ENCODE measurements at places on chromosomes 16 and 17.

DNA sequence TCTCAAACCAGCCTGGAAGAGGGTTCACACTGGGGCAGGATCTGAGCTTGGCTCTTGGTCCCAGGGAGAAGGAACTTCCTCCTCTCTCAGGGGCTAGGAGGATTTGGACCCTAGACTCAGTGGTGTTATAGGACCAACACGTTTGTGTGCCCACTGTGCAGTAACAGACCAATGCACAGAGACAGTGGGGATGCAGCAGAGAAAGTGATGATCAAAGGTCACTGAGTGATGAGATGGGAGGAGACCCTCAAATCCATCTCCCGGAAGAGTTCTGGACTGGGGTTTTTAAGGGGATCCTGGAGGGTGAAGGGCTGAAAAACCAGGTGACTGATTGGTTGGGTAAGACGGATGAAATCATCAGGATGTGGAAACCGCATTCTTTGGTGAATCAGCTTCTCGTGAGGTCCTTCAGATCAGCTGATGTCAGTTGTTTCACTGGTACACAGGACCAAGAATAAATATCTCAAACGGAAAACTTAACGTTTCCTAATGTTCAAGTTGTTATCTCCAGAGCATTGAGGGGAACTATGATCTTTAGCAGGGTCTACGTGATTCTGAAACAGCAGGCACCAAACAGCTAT, 3.3 kb upstream of the VAC14 start:
- DNase-seq: peak; percentile 76

GRCh38 chr17:29283496-29283895, 10.5 kb downstream of the NUFIP2 start:
- no peak for DNase-seq

- no peak for DNase-seq
These were observed 115.3 kb upstream of the SOX9 start for GRCh38 chr17:72005332-72006163.

DNA sequence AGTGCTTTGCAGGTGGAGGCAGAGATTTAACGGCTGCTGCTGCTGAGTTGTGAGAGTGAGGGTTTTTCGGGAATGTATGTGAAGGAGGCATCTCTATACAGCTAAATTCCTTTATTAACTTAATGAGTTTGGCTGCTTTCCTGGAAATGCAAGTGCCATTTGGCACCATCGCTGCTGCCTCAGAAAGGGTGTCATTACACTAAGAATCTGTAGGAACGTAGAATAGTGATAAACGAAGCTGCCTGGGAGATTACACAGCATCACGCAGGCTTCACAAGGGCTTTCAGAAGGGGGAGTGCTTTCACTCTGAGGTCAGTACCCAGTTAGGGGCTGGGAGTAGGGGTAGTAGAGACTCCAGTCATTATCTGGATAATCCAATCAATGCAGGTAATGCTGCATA, 14.1 kb upstream of the NLRP1 start:
- no peak for DNase-seq

- DNase-seq: peak; percentile 29
These were observed 34.0 kb upstream of the NLK start for GRCh38 chr17:28008513-28008912.

- DNase-seq: no peak
These were observed 5.4 kb downstream of the MYO1C start for GRCh38 chr17:1486802-1487695.

- DNase-seq: no peak
These were observed 23.2 kb upstream of the KLHL11 start for GRCh38 chr17:41888332-41888965.

DNA sequence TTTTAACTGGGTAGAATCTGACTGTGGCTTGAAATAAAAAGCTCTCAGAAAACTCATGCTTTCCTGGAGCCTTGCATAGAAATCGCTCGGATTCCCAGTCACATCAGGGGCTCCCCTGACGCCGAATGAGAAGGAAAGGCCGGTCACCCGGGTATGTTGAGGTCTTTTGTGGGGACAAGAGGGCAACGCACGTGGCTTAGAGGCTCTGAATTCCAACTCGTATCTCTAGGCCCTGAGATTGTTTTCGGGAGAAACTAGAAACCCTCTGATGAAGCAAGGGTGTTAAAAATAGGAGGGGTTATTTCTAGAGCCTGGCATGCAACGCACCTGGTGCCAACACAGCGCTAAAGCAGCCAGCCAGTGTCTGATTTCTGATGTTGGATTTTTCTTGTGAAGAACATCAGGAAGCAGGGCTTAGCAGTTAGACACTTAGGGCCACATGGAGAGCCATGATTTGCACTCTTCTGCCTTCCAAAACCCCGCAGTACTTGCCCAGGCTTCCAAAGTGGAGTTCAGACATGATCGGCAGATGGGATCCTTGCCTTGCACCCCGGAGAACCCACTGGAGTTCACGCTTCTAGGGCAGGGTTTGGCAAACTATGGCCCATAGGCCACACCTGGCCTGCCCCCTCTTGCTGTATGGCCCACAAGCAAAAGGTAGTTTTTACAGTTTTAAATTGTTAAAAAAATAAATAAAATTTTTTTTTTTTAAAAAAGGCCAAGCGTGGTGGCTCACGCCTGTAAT, 12.6 kb downstream of the CACNG1 start:
- DNase-seq: no peak

DNA sequence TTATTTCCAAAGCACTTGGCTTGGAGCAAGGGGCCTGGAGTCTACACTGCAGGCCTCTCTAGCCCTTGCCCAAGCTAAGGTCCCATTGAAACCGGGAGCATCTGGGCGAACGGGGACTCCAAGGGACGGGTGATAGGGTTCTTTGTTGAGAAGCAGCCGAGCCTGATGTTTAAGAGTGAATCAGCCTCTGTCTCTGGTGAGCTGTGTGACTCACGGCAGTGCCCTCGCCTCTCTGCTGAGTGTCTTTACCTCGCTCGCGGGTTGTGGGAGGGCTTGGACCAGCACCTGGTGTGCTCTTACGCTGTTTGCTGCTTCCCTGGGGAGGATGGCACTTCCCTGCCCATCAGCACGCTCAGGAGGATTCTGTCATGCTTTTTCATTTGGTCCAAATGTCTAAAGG, 1.3 kb downstream of the HGS start:
- peak; percentile 74 for DNase-seq

GRCh38 chr16:77090062-77090461, 100.9 kb upstream of the MON1B start:
- no peak for DNase-seq

DNA sequence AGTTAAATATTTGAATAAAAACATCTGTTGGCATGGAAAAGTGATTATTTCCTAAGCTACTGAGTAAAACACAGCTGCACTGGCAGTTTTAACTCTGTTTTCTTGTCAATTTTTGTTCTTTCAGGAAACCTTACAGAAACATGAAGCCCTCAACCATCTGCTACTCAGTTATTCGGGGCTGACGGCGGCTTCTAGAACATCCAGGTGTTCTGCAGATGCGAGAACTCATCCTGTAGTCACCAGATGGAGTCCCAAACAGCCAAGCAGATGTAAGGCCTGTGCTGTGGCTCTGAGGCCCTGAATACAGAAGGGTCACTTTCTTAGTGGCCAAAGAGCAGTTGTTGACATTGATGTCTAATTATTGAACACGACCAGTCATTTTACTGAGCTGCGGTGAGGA, 15.5 kb downstream of the ARSG start:
- DNase-seq: no peak

DNA sequence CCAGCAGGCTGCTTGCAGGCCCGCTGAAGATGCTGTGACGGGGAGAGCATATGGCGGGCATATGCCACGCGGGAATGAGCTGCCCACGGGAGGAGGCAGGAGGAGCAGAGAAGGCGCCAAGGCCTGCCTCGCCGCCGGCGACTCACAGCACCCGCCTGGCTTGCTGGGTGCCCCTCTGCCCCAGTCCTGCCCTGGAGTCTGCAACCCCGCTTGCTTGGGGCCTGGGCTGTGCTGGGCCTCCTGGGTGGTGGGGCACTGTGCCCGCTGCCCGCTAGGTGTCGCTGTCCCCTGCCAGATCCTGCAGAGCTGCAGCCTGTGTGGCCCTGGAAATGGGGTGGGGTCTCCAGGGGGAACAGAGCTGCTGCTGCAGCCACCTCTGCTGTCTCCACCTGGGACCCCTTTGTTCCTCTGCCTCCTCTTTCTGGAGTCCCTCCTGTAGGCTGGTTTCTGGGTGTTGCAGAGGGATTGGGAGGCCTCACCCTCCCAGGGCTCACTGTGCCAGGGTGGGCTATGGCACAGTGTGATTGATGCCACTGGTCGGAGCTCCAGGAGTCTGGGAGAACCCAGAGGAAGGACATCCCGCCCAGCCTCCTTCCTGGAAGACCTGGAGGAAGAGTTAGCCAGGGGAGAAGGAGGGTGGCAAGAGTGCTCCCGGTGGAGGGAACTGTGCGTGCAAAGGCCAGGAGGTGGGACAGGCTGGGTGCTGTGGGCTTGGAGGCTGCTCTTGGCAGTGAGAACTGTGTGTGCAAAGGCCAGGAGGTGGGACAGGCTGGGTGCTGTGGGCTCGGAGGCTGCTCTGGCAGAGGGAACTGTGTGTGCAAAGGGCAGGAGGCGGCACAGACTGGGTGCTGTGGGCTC, 141.0 kb upstream of the CIBAR2 start:
- DNase-seq: peak; percentile 78

GRCh38 chr17:11852912-11853311, 144.4 kb downstream of the ZNF18 start:
- DNase-seq: no peak

DNA sequence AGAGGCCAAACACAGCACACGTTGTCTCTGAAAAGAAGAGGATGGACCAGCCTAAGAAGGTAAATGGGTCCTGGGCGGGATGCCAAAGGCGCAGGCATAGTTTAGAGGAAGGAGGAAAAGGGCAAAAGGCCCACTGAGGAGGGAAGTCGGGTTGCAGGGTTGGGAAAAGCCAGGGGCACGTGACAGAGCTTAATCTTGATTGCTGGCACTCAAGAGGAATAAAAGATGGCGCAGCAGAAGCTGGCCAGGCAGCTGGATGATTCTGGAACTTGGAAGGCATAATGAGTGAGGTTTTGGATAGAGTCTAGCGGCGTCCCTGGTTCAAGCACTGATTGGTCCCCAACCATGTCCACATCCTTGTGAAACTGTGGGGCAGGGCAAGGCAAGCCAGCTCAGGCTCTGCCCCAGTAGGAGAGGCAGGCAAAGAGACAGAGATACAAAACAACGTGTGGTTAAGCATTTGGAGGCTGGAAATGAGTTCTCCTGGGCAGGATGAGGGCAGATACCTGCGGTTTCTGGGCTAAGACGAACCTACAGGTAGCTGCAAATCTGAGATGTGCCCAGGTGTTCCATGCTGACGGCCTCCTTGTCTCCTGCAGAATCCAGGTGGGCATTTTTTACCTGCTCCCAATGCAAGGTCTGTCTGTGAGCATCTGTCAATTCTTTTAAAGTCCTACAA, 52.7 kb upstream of the CIBAR2 start:
- DNase-seq: no peak

- DNase-seq: no peak
These were observed 42.5 kb upstream of the TANC2 start for GRCh38 chr17:62923258-62924150.

DNA sequence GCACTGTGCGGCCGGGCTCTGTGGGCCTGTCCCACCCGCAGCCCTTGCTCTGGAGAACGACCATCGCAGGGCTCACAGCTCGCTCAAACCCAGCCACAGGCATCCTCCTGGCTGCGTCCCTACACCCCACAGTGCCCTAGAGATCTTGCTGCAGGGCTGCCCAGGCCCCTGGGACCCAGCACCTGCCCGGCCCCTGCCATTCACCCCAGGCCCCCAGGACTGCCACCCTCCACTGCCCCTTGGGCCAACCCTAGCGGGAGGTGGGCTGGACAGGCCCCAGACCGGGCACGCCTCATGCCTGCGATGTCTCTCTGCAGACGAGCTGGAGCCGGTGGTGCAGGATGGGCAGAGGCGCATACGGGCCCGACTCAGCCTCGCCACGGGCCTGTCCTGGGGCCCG, 56.1 kb upstream of the ZC3H18 start:
- DNase-seq: no peak

GRCh38 chr16:27264151-27264550, 4.4 kb downstream of the NSMCE1 start:
- peak; percentile 24 for DNase-seq

DNA sequence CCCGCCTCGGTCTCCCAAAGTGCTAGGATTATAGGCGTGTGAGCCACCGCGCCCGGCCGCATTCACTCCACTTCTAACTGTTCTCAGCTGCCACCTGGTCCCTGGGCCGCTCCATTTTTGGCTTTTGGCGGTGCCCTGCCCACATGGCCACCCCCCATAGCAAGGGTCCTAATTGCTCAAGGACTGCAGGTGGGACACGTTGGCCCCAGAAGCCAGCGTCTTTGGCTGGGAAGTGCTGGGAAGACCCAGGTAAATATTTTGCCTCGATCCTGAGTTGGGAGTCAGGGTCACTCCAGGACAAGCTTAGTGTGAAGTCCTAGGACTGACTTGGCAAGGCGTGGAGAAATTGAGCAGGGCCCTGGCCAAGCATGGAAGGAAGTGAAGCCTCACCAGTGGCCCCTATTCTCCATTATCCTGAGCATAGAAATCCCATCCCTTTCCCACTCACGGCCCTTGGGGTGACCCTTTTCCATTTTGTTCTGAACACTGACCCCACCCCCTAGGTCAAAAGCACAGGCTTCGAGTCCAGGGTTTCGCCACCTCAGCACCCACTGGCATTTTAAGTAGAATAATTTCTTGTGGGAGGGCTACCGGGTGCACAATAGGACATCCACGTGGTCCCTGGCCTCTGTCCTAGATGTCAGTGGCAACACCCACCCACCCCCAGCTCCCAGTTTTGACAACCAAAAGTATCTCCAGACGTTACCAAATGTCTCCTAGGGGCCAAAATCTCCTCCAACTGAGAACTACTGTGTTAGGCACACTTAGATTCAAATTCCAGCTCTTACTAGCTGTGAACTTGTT, 5.9 kb upstream of the WDR81 start:
- no peak for DNase-seq

DNA sequence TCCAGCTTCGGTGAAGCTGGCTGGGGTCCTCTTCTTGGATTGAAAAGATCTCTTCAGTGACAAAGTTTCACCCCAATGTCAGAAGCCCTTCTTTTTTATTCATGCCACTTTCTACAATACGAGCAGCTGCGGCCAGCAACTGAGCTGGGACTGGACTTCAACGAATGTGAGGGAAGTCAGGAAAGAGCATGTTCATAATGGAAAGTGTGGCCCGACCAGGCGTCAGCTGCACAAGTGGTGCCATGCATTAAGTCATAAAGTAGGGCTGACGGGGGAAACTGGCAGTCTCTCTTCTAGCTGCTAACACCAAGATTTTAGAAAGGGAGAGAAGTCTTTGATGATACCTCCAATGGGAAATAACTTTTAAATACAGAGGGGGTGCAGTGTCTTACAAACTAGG, 192.6 kb downstream of the PARN start:
- no peak for DNase-seq

GRCh38 chr16:14121142-14121541, 50.0 kb downstream of the MRTFB start:
- no peak for DNase-seq

DNA sequence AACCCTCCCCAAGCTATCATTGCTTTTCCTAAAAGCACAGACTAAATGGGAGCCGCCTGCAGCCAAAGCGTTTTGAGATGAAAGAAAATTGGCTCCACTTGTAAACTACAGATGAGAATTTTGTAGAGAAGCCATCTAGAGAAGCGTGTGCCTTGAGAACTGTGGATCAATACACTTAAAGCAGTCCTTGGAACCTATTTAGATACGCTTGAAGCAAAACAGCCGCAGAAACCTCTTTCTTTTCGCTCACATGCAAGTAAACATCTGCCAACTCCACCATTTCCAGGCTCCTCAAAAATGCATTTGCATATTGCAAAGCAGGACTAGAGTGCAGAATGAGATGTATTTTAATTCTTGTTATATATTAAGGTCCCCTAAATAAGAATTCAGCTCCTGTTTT, 13.1 kb downstream of the KIAA0513 start:
- DNase-seq: no peak

GRCh38 chr17:55284944-55285339, 20.2 kb downstream of the HLF start:
- DNase-seq: no peak

Data from hepatic stellate cell (primary cell).